ENCODE measurements at places on chromosomes 2 and 18.

- no peak for DNase-seq
Measured at GRCh38 chr18:65659312-65659711, 91.5 kb upstream of the CDH7 start.

- DNase-seq: no peak
Measured at GRCh38 chr18:42901161-42901560, 214.3 kb downstream of the RIT2 start.

DNA sequence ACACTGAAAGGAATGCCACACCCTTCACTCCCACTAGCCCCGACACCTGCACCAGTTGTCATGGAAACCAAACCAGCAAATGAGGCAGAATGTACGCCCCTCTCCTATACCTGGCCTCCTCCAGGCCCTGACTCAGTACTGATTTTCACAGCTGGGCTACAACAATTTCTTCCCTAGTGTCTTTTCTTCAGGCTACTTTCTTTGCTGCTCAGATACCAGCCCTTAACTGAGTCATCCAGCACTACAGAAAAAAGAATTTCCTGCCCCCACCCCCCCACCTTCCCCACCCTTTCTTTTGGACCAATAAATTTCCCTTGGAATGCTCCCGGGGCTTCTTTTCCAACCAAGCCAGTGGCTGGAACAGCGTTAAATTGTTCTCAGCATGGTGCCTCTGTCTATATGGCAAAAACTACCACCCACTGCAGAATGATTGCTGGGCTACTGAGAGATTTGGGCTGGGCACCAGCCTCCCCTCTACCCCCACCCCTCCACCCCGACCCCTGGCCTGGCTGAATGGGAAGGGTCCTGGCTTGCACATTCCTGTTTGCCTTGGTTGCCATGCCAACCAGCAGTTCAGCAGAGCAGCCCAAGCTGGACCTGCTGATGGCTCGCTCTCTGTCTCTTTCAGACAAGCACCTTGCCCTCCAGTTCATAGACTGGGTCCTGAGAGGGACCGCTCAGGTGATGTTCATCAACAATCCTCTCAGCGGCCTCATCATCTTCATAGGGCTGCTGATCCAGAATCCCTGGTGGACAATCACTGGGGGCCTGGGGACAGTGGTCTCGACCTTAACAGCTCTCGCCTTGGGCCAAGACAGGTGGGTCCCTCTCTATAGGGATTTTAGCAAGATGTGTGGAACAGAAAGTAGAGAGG lies 11.3 kb downstream of the SLC14A2 start:
- no peak for DNase-seq

- DNase-seq: no peak
Measured at GRCh38 chr18:57644540-57644939, 22.9 kb upstream of the NARS1 start.

DNA sequence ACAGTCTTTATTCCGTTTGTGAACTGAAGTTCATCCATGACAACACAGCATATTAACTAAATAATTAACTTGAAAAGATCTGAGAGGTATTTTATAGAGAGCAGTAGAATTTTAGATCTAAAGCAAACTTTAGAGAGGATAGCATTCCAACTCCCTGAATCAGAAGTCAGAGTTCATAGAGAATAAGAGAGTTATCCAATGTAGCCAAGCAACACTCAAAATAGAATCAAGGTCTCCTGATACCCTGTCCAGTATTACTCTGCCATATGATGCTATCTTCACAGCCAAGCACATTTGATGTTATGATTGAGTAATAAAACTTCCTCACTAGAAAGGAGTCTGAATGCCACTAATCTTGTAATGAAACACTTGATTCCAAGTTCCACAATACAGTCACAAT lies 55.5 kb downstream of the RIT2 start:
- no peak for DNase-seq

DNA sequence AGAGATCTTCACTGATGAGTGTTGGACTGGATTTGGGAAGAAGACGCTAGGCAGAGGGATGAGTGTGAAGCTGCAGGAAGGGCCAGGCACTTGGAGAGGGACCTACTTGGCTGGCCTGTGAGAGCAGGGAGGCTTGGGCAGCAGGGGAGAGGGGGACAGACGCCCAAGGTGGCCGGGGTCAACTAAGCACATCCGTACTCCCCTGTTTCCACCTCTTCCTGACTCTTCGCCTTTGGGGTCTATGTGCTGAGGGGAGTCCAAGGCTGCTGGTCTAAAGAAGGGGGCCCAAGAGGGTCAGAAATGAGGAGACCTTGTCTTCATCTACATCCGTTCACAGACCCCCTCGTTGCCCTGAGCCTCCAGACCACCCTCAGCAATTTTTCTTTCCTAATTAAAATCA lies 16.7 kb downstream of the DPYSL5 start:
- DNase-seq: no peak

DNA sequence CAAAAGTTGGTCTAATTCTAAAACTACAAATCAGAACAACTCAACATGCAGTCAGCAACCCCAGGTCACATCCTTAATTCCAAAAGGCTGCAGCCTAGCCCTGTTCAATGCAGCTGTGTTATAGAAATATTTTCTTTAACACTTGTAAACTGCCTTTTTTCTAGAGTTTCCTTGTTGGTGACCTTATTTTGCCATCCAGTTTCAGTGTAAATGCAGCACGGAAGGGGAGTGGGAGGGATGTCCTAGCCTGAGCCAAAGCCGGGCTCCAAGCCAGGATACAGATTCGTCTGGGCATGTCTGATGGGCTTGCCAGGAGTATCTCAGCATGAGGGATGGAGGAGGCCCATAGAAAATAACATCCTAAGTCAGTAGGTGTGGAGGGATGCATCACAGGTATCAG lies 17.7 kb upstream of the SP3 start:
- DNase-seq: no peak

GRCh38 chr2:242013771-242014170 lies 144.2 kb downstream of the RTP5 start:
- no peak for DNase-seq

DNA sequence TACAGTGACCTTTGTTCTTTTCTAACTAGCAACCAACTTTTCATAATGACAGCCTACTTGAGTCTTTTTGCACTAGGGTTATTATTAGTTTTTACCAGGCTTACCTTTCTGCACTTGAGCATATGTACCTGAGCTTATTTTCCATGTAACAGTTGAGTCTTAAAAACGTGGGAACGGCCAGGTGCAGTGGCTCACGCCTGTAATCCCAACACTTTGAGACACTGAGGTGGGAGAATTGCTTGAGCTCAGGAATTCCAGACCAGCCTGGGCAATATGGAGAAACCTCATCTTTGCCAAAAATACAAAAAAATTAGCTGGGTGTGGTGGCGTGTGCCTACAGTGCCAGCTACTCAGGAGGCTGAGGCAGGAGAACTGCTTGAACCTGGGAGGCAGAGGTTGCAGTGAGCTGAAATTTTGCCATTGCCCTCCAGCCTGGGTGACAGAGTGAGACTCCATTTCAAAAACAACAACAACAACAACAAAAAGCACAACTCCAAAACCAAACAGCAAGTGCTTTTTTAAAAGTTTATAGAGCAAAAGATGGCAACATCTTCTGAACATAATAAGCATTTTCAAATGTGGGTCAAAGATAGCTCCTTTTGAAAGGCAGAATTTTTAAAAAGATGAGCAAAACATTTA lies 57.1 kb upstream of the CD28 start:
- no peak for DNase-seq

- DNase-seq: no peak
Measured at GRCh38 chr2:206920310-206920709, 19.0 kb upstream of the CPO start.

DNA sequence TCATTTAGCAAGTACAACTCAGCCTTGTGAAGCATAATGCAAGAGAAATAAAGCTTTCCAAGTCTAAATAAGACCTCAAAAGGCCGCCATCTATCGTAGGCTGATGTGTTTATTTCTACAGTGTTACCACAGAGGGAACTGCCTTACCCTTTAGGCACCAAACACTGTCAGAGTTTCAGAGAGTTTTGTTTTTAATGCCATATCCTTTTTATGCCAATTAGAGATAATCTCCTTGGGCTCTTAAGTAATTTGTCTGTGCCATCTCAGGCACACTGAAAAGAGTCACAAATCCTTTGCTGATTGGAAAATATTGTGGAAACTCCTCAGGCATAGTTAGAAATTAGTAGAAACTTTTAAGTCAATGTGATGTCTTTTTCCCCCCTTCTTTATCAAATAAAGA lies 797.1 kb downstream of the SLC4A3 start:
- DNase-seq: no peak

- no peak for DNase-seq
Measured at GRCh38 chr2:132857319-132857718, 187.3 kb upstream of the LYPD1 start.

- no peak for DNase-seq
Measured at GRCh38 chr2:19207452-19207851, 151.0 kb downstream of the OSR1 start.

- no peak for DNase-seq
Measured at GRCh38 chr2:139918982-139919381, 1138.8 kb upstream of the NXPH2 start.

GRCh38 chr2:9655441-9656269 lies 24.9 kb upstream of the YWHAQ start:
- no peak for DNase-seq

GRCh38 chr2:128442053-128442751 lies 123.5 kb upstream of the HS6ST1 start:
- DNase-seq: no peak

Data from central memory CD4-positive, alpha-beta T cell (primary cell).